Body of pancreas (tissue), 4 donors: ENCODE measurements at places on chromosomes 11 and 22.

DNA sequence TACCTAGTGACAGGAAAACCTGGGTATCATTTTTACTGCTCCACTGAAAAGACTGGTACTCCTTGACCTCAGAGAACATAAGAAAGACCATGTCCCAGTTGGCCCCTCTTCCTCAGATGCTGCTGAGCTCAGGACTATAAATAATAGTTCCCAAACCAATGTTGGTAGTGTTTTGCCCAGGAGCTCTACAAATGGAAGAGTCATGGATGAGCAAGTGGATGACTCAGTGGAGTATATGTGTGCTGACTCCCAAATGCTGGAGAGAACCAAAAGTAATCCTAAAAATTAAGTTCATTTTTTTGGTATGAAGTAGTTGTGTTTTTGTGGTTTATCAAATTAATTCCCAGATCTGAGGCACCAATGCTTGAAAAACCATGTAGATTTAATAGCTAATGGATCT lies 482.0 kb downstream of the KCNA4 start:
- no peak overlapping the region for H3K27ac ChIP-seq
- no peaks in the 10 kb centered on the region for H3K27me3 ChIP-seq
- DNase-seq, result no peak
- no peaks in the 10 kb centered on the region for H3K36me3 ChIP-seq

GRCh38 chr11:62372871-62373270 lies 35.6 kb downstream of the ASRGL1 start:
- no peak overlapping the region for H3K27ac ChIP-seq
- no peaks in the 10 kb centered on the region for H3K27me3 ChIP-seq
- H3K4me3 ChIP-seq, result no peak overlapping the region
- H3K36me3 ChIP-seq, result no peaks in the 10 kb centered on the region

GRCh38 chr11:69936771-69937170 lies 117.6 kb upstream of the FGF3 start:
- peaks cover 7% of the 10 kb centered on the region for H3K4me1 ChIP-seq
- H3K36me3 ChIP-seq, result no peaks in the 10 kb centered on the region
- no peaks in the 10 kb centered on the region for H3K27me3 ChIP-seq
- no peak for DNase-seq
- H3K27ac ChIP-seq, result no peak overlapping the region
- H3K4me3 ChIP-seq, result no peak overlapping the region

DNA sequence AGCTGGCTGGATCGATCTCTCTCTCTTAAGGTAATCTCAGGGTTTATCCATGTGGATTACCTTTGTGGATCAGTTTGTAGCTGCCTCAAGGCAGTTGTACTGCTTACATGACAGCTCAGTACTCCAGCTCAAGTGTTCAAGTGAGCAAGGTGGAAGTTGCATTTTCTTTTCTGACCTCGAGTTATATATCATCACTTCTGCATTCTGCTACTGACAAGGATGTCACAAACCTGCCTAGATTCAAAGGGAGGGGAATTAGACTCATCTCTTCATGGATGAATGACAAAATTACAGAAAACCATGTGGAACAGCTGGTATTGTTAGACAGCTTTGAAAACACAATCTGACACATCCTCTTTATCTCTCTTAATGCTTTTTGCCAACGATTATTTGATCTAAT lies 6.1 kb upstream of the TCN2 start:
- H3K4me1 ChIP-seq, result peaks cover 22% of the 10 kb centered on the region
- H3K36me3 ChIP-seq, result no peaks in the 10 kb centered on the region
- H3K27ac ChIP-seq, result no peak overlapping the region
- H3K4me3 ChIP-seq, result no peak overlapping the region
- no peaks in the 10 kb centered on the region for H3K27me3 ChIP-seq
- DNase-seq, result no peak

DNA sequence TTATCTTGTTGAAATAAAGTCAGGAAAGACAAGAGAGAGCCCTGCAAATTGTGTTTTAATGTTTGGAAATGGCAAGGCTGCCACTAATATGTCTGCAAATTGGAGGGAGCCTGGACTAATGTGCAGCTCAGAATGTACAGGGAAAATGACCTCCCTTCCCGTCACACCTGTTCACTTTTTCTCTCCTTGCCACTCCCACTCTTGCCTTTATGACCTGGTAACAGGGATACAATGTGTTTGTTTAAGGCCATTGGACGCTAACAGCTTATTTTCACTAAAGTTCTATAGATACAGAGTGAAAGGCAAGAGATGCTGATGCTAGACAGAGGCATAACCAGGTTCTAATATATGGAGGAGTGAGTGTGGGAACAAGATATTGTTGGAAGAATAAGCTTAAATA lies 203.9 kb downstream of the RAB38 start:
- H3K4me1 ChIP-seq, result no peaks in the 10 kb centered on the region
- DNase-seq, result no peak
- H3K36me3 ChIP-seq, result no peaks in the 10 kb centered on the region
- no peak overlapping the region for H3K4me3 ChIP-seq
- no peak overlapping the region for H3K27ac ChIP-seq
- H3K27me3 ChIP-seq, result no peaks in the 10 kb centered on the region

DNA sequence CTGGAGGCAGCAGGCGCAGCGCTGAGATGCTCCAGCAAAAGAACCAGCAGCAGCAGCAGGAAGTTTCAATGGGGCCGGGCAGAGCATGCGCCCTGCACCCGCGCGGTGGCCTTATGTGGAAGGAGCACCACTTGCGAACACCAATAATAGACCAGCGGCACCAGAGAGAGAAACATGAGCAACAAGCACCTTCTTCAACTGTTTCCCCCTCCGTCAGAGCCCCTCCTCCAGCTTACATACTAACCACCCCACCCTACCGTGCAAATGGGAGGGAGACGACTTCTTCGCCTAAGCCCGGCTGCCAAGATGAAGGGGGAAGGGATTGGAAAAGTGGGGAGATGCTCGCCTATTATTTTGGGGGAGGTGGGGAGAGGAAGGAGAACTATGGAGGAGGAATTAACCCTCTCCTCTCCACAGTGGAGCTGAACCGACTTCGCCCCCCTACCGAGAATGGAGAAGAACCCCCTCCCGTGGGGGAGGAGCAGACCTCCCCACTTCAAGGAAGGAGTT lies 1.1 kb downstream of the RSF1 start:
- no peaks in the 10 kb centered on the region for H3K27me3 ChIP-seq
- H3K4me3 ChIP-seq, result peak overlapping the region; percentile 84
- DNase-seq, result peak; percentile 85

- H3K4me1 ChIP-seq, result no peaks in the 10 kb centered on the region
- no peak overlapping the region for H3K27ac ChIP-seq
- no peaks in the 10 kb centered on the region for H3K27me3 ChIP-seq
- H3K4me3 ChIP-seq, result no peak overlapping the region
- DNase-seq, result no peak
Observed at GRCh38 chr22:40021401-40022000, 26.7 kb downstream of the FAM83F start.

- no peaks in the 10 kb centered on the region for H3K27me3 ChIP-seq
- H3K27ac ChIP-seq, result no peak overlapping the region
- no peak overlapping the region for H3K4me3 ChIP-seq
- no peaks in the 10 kb centered on the region for H3K36me3 ChIP-seq
Observed at GRCh38 chr11:61121192-61121831, 19.0 kb downstream of the CD5 start.

GRCh38 chr11:119641983-119642745 lies 86.8 kb downstream of the NECTIN1 start:
- no peaks in the 10 kb centered on the region for H3K4me1 ChIP-seq
- no peaks in the 10 kb centered on the region for H3K27me3 ChIP-seq
- no peaks in the 10 kb centered on the region for H3K36me3 ChIP-seq
- DNase-seq, result peak; percentile 24
- H3K27ac ChIP-seq, result no peak overlapping the region

- H3K4me1 ChIP-seq, result no peaks in the 10 kb centered on the region
- no peak overlapping the region for H3K4me3 ChIP-seq
- H3K27me3 ChIP-seq, result no peaks in the 10 kb centered on the region
- H3K27ac ChIP-seq, result no peak overlapping the region
- no peaks in the 10 kb centered on the region for H3K36me3 ChIP-seq
- no peak for DNase-seq
Observed at GRCh38 chr22:45775569-45776312, 104.1 kb downstream of the ATXN10 start.

GRCh38 chr22:40922484-40923303 lies 28.5 kb upstream of the RBX1 start:
- no peak overlapping the region for H3K27ac ChIP-seq
- no peak overlapping the region for H3K4me3 ChIP-seq
- H3K36me3 ChIP-seq, result peaks cover 10% of the 10 kb centered on the region
- no peaks in the 10 kb centered on the region for H3K27me3 ChIP-seq
- no peaks in the 10 kb centered on the region for H3K4me1 ChIP-seq
- no peak for DNase-seq

DNA sequence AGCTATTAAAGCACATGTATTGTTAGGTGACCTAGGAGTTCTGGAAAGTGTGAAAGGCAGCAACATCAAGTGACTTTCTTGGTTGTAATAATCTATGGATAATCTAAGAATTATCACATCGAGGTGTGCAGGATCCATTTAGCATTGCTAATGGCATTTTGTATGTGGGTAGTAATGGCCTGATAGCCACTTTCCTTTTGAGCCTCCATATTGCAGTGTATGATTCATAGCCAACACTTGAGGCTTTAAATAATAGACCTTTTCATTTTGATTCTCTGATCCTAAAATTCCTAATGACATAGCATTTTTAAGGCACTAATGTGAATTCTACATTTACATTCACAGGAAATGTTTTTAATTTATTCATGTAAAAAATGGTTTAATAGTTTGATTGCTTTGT lies 759.4 kb downstream of the NELL1 start:
- H3K27ac ChIP-seq, result no peak overlapping the region
- H3K36me3 ChIP-seq, result no peaks in the 10 kb centered on the region
- no peak for DNase-seq
- H3K27me3 ChIP-seq, result no peaks in the 10 kb centered on the region
- no peak overlapping the region for H3K4me3 ChIP-seq

GRCh38 chr22:30208631-30209603 lies 37.6 kb downstream of the LIF start:
- H3K4me3 ChIP-seq, result no peak overlapping the region
- no peak overlapping the region for H3K27ac ChIP-seq
- peaks cover 50% of the 10 kb centered on the region for H3K4me1 ChIP-seq
- no peaks in the 10 kb centered on the region for H3K36me3 ChIP-seq

DNA sequence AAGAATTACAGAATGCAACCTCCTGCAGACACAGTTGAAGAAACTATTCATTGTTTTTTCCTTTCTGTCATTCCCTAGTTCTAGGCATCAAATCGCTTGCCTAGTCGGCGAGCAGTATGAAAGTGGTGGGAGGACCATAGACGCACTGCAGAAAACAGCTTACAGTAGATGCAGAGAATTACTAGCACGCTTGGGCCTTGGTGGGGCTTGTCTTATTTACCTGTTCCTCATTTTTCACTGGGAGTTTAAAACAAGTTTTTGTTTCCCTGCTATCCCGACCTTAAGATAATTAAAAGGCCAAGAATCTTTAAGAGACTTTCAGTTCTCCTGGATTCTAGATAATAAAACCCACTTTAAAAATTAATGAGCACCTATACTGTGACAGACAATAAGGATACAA lies 713 bp upstream of the ARL14EP start:
- DNase-seq, result no peak
- peaks cover 20% of the 10 kb centered on the region for H3K4me1 ChIP-seq
- peak overlapping the region; percentile 84 for H3K27ac ChIP-seq
- H3K4me3 ChIP-seq, result no peak overlapping the region
- no peaks in the 10 kb centered on the region for H3K36me3 ChIP-seq
- H3K27me3 ChIP-seq, result no peaks in the 10 kb centered on the region

DNA sequence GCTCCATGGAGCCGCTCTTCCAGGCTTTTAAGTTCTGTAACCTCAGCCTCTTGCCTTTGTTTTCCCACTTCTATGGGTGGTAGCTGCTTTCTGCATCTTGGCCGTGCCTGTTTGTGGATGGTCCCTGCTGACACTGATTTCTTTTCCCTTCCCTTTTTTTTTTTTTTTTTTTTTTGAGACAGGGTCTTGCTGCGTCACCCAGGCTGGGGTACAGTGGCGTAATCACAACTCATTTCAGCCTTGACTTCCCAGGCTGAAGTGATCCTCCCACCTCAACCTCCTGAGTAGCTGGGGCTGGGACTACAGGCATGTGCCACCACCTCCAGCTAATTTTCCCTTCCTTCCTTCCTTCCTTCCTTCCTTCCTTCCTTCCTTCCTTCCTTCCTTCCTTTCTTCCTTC lies 57.7 kb upstream of the EP300 start:
- H3K4me3 ChIP-seq, result no peak overlapping the region
- no peaks in the 10 kb centered on the region for H3K27me3 ChIP-seq
- no peaks in the 10 kb centered on the region for H3K4me1 ChIP-seq
- H3K36me3 ChIP-seq, result no peaks in the 10 kb centered on the region

- no peaks in the 10 kb centered on the region for H3K27me3 ChIP-seq
- H3K36me3 ChIP-seq, result no peaks in the 10 kb centered on the region
- no peak overlapping the region for H3K27ac ChIP-seq
- H3K4me3 ChIP-seq, result no peak overlapping the region
Observed at GRCh38 chr11:64323373-64323772, 5.5 kb downstream of the PRDX5 start.

- H3K4me3 ChIP-seq, result no peak overlapping the region
- no peaks in the 10 kb centered on the region for H3K27me3 ChIP-seq
- no peak for DNase-seq
- H3K36me3 ChIP-seq, result peaks cover 9% of the 10 kb centered on the region
Observed at GRCh38 chr11:83272627-83273026, 13.5 kb downstream of the CCDC90B start.

DNA sequence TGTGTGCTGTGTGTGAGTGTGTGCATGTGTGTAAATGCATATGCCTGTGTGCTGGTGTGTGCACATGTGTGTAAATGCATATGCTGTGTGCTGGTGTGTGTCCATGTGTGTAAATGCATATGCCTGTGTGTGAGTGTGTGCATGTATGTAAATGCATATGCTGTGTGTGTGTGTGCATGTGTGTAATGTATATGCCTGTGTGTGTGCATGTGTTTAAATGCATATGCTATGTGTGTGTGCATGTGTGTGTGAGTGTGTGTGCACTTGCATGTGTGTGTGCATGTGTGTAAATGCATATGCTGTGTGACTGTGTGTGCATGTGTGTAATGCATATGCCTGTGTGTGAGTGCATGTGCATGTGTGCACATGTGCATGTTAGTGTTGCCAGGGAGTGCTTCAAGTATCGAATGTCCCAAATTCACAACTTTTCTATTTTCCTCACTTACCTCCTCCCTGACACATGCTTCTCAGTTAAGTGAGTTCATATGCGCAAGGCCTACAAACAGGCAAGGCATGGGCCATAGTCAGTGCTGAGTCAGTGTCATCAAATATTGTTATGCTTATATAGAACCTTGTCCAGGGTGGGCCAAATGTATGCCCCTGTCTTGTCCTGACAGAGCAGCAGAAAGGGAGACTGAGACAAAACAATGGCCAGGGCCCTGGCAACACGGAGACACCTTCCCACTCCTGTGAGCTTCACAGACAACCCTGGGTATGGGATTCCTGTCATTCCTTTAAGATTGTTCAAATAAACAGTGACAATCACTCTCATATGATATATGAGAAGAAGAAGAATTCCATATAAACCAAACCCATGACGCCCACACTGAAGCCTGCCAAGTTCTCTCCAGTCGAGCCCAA lies 38.6 kb downstream of the GGTLC2 start:
- H3K4me3 ChIP-seq, result no peak overlapping the region
- H3K27me3 ChIP-seq, result no peaks in the 10 kb centered on the region
- no peak overlapping the region for H3K27ac ChIP-seq
- H3K36me3 ChIP-seq, result no peaks in the 10 kb centered on the region
- H3K4me1 ChIP-seq, result no peaks in the 10 kb centered on the region
